ENCODE measurements at places on chromosomes 13 and 19.

DNA sequence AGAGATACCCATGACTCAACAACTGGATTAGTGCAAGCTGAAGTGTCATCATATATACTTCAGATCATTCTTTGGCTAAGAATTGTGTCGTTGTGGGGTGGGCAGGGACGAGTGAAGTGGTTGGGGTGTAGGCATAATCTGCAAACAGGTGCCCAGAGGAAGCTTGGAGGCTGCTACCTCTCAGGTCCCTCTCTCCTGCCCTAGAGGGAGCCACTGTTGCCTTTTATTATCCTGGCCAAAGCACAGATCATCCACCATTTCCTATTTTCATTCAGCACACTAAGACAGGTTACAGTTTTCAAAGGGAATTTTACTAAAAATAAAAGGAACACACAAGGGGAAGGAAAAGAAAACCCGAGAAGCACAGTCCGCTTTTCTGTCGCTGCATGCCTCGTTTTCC lies 126.6 kb downstream of the HS6ST3 start:
- no peak for DNase-seq

DNA sequence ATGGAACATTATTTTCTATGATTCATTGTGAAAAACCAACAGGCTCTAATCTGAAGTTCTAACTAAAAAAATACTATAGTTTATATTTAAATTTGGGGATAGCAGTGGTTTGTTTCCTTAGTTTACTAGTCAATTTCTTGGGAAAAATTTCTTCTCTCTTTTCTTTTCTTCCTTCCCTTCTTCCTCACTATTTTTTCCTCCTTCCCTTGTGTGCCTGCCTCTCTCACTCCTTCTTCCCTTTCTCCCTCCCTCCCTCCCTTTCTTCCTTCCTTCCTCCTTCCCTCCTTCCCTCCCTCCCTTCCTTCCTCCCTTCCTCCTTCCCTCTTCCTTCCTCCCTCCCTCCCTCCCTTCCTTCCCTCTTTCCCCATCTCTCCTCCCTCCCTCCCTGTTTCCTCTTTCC lies 226.5 kb downstream of the ZNF536 start:
- DNase-seq: no peak

DNA sequence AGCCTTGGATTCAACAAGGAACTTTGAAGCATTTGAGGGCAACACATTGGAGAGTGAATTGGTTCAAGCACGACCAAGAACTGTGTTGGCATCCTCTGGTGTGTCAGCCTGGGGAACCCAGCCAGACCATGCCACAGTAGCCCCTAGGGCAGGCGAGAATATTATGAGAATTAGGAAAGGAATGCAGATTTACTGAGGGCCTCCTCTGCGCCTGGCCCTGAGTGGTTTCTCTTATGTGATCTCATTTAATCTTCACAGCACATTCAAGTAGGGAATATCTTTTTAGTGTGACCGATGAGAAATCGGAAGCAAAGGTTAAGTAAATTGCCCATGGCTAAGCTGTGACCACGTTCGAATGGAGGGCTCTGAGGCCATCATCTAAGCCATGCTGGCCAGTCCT lies 15.3 kb upstream of the ERICH6B start:
- peak; percentile 19 for DNase-seq

DNA sequence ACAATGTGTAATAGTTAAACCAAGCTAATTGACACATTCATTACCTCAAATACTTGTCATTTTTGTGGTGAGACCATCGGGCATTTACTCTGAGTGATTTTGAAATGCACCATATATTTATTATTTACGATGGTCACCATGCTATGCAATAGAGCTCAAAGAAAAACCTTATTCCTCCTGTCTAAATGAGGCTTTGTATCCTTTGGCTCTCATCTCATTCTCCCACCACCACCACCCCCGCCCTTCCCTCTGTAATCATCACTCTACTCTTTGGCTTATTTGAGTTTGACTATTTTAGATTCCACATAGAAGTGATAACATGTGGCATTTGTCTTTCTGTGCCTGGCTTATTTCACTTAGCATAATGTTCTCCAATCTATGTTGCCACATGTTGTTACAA lies 124.9 kb downstream of the CYSLTR2 start:
- DNase-seq: peak; percentile 9

DNA sequence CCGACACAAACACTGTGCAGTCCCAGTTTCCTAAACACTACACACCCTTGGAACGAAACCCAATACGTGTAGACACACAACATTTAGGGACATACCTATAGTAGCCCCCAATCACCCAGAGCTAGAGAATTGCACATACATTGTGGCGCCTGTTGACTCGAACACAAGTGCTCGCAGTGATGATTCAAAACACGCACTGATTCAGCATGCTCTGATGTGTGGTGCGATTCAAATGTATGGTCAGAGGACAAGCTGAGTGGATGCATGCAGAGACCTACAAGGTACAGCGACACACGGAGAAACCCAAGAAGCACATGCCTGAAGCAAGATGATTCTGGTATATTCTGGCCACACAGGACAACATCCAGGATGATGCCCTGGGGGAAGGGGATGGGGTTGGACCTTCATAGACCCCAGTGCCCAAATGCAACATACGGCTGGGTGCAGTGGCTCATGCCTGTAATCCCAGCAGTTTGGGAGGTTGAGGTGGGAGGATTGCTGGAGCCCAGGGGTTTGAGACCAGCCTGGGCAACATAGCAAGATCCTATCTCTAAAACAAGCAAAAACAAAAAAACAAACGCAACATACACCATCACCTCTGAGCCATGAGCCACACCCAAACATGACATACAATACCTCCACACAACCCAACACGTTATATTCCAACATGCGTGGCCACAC lies 997 bp upstream of the KCNN4 start:
- no peak for DNase-seq

DNA sequence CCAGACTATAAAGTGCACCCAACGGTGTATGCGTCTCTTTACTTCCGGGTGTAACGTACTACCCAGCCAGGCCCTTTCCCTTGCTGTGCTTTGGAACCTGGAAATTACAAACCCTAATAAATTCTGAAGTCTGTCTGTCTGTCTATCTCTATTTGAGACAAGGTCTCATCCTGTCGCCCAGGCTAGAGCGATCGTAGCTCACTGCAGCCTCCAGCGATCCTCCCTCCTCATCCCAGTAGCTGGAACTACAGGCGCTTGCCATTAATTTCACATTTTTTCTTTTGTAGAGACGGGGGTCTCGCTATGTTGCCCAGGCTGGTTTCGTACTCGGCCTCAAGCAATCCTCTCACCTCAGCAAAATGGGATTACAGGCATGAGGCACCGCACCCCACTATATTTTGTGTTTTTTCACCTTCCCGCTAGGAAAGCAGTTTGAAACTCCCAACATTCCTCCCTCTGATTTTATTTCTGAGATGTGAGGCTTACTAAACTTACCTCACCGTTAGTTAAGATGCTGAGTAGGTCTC lies 469 bp upstream of the RNF6 start:
- DNase-seq: no peak

GRCh38 chr19:50266041-50266440 lies 62.6 kb downstream of the MYH14 start:
- DNase-seq: no peak

GRCh38 chr19:49456326-49456725 lies 3.3 kb downstream of the ALDH16A1 start:
- no peak for DNase-seq

- DNase-seq: no peak
Measured at GRCh38 chr13:48551329-48551728, 18.4 kb upstream of the RCBTB2 start.

- DNase-seq: peak; percentile 58
Measured at GRCh38 chr13:46288570-46289259, 77.0 kb downstream of the LRRC63 start.

- no peak for DNase-seq
Measured at GRCh38 chr19:9912551-9913236, 23.6 kb downstream of the OLFM2 start.

Measured in fibroblast of skin of scalp (primary cell).